IMR-90 (cell line): ENCODE measurements at places on chromosomes 1 and 21. TPM values are rescaled to one million over a fixed set of nuclear protein-coding genes. Genes with fewer than 3 reads are reported as not detected.

The ARHGAP30 gene
- total RNA-seq, result not detected in 2 replicates

The FAM163A gene
- not detected in 2 replicates for total RNA-seq

The RGS13 gene
- total RNA-seq, result not detected in 2 replicates

The COL6A2 gene
- 208 and 222 TPM in 2 replicates for total RNA-seq

GRCh38 chr1:167455786-167456446 is 62.4 kb downstream of the CD247 start:
- DNase-seq, result no peak

DNA sequence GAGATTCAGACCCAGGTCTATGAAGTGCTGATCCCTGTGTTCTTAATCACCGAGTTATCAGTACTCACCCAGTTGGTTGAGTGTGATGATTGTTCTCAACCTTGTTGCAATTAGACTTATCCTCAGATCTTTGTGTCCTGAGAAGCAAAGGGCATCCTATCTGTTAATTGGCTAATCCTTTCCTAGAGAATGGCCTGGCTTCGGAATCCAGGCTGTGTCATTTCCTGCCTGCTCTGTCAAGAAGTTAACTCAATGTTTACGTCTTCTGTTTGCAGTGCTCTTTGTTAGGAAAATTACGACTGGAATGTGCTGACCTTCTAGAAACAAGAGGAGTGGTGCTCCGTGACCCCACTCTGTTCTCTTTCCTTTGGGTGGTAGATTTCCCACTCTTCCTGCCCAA is 14.7 kb downstream of the GAS5 start:
- DNase-seq, result peak; percentile 88

DNA sequence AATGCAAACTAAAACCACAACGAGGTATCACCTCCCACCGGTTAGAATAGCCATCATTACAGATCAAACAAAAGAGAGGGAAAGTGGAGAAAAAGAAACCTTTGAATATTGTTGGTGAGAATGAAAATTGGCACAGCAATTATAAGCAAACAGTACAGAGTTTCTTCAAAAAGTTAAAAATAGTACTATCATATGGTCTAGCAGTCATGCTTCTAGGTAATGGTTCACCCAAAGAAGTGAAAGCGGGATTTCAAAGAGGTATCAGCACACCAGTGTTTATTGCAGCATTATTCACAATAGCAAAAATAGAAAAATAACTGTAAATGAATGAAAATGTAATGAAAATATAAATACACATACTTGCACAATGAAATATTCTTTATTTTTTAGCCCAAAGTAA is 8.2 kb downstream of the OR2T10 start:
- DNase-seq, result no peak

DNA sequence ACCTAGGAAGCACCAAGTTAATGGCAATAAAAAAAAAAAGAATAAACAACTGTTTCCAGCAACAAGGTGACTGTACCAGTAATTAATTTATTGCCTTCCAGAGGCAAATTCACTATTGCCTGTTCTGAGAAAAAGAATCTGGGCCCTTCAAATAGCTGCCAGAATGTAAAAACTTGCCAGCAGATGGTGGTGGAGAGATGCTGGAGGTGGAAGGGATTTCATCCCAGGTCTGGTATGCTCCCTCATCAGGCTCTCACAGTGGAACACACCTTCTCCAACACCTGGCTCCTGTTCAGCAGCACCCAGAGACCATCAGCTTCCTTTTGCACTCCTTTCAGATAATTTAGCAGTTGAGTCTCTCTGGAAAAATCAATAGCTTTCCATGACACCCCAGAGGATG is 792.9 kb upstream of the ADAMTS5 start:
- no peak for DNase-seq

- no peak for DNase-seq
Measured at GRCh38 chr1:61013946-61014667, 68.3 kb upstream of the NFIA start.

GRCh38 chr1:205438213-205439158 is 16.6 kb upstream of the LEMD1 start:
- peak; percentile 65 for DNase-seq

GRCh38 chr1:28111157-28111556 is 22.7 kb upstream of the EYA3 start:
- no peak for DNase-seq

GRCh38 chr1:198238121-198238520 is 81.3 kb downstream of the NEK7 start:
- DNase-seq, result no peak

GRCh38 chr21:19130379-19131028 is 726.9 kb upstream of the TMPRSS15 start:
- no peak for DNase-seq
